ENCODE measurements at places on chromosomes 1 and 21.

- DNase-seq: no peak
Observed at GRCh38 chr1:56382929-56383328, 196.4 kb downstream of the PLPP3 start.

DNA sequence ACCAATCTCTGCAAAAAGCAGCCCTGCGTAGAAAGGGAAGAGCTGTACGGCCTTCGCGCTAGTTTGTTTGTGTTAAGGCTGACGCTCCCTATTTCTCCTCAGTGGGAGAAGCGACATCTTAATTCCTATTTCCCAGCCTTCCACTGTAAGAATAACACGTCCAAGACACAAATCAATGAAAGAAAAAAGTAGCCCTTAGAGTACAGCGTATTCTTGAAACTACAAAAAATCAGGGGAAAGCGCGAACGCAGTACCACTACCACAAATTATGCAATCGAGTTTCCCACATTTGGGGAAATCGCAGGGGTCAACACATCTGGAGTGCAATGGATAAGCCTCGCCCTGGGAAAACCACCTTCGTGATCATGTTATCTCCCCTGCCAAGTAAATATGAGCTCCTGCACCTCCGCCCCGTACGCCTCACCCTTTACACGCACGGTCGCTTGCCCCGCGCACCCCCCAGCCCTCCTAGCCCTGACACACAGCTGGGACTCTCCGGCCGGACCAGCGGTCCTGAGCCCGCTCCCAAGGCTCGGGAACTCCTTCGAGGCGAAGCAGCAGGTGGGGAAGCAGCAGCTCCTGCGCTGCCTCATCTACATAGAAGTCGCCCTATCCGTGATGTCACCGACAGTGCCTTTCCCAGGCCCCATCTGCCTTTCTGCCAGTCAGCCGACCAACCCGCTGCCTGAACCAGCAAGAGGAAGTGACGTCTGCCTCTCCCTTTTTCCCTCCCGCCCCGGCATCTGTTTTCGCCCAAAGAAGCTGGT lies 94.7 kb downstream of the PPIAL4G start:
- DNase-seq: peak; percentile 92

- no peak for DNase-seq
Observed at GRCh38 chr1:198340139-198340538, 183.3 kb downstream of the NEK7 start.

GRCh38 chr1:164629971-164630370 lies 71.0 kb downstream of the PBX1 start:
- no peak for DNase-seq

GRCh38 chr1:165795894-165796293 lies 27.2 kb upstream of the TMCO1 start:
- DNase-seq: no peak

- DNase-seq: no peak
Observed at GRCh38 chr1:42317308-42317707, 17.7 kb downstream of the FOXJ3 start.

- no peak for DNase-seq
Observed at GRCh38 chr1:234214911-234215892, 158.1 kb upstream of the COA6 start.

DNA sequence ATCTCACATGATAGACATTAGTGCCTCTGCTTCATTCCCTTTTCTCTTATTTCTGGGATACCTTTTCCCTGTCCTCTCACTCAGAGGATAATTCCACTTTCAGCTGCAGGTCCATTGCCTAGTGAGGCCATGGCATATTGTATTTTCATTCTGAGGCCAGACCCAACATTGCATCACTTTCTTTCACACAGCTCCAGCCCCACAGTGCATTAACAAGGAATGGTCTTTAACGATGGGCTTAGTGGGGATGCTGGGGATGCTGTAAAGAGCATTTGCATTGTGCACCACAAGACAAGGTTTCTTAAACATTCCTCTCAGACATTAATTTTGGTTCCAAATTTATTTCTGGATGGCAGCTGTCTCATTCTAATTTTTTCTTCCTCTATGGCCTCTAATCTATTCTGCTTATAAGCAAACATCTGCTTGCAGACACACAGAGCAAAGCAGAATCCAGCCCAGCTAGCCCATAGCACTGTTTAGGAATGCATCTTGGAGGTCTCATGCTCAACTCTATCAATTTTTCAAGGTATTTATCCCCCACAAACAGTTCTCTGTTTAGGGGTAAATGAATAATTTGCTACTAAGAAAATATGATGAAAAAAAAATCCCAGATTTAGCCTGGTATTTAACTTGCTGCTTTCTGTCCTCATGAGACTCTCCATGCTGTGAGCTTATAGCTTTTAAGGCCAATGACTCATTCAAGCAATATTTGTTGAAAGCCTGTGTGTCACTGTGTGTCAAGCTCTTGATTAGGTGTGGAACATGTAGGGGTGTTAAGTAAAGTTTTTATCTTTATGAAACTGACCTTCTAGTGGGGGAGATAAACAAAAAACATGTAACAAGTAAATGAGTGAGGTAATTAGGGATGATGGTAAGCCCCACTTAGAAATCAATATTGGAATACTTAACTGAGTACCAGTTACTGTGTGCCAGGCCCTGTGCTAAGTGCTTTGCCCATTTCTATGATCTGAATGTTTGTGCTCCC lies 44.5 kb upstream of the CCDC190 start:
- peak; percentile 31 for DNase-seq

DNA sequence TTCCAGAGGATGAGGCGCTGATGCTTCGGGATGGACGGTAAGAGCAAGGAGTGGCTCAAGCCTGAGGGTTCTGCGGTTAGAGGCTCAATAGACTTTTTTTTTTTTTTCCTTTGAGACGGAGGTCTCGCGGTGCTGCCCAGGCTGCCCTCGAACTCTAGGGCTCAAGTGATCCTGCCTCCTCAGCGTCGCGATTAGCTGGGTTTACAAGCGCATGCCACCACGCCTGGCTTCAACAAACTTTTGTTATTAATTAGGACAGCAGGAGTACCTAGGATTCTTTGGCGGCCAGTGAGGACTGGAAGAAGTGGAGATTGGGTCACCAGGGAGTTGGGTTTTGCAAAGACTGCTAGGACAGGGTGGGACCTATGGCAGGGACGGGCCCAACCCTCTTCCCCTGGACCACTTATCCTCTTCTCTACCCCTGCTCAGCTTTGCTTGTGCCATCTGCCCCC lies 587 bp downstream of the SCNM1 start:
- DNase-seq: no peak

DNA sequence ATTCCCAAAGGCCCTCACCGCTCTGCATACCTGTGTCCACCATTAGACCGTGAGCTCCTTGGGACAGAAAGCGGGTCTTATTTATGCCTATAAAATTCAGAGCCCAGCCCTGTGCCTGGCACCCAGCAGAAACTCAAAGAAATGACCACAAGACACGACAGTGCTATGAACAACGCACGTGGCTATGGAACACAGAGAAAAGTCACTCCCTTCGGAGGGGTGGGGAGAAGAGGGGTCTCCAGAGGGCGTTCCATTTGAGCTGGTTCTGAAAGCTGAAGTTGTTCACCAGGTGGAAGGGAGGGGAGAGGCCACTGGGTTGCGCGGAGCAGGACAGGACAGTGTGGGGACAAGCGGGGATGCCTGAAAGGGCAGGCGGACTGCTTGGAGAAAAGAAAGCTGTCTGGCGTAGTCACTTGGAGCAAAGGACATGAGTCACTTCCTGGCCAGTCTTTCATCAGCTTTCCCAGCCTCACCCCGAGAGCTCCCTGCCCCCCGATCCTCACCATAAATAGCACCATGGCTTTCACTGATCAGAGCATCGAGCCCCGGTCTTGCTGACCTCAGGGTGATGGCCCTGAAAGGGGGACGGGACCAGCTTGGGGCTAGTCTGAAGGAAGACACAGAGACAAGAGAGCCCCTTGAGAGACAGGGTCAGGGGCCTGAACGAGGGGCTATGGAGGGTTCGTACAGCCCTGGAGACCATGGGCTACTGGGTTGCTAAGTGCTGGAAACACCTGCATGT lies 28.5 kb downstream of the ECE1 start:
- DNase-seq: no peak

- no peak for DNase-seq
Observed at GRCh38 chr1:184163674-184164465, 112.3 kb downstream of the TSEN15 start.

DNA sequence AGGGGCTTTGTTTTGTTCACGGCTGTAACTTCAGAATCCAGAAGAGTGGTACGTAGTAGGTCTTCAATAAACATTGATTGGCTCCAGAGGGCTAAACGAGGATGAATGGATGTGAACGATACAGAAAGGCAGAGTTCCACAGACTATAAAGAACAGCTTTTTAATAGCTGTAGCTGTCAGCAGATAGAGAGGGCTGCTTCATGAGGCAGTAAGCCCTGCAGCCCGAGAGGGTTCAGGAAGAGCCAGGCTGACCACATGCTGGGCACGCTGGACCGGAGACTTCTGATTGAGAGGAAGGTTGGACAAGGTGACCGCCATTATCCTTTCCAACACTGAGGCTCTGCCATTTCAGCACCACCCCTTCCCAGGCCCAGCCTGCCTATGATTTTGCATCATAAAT lies 45.3 kb downstream of the KIRREL1 start:
- no peak for DNase-seq

DNA sequence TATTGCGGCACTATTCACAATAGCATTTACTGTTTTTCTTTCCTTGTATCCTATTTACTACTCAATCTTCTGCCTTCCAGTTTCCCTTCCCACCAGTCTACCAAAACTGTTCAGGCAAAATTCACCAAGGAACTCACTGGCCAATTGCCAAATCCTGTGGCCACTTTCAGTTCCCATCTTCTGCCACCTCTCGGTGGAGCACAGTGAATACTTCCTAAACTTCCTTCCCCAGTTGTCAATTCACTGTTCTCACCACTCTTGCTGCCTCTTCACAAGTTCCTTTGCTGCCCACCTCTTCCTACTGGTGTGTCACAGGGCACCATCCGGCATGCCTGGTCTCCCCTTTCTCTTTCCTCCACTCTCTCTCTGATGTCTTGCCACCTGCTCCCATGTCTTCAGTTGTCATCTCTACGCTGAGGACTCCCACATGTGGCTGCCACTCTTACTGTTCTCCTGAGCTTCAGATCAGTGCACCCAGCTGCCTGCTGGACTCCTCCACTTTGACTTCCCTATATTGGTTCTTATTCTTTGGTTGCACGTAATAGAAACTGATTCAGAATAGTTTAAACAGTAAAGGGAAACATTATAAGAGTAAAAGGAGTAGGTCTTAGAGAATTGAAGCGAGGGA lies 114.4 kb downstream of the PIK3R3 start:
- DNase-seq: no peak
